Thoracic aorta (tissue), 2 donors: ENCODE measurements at places on chromosomes 3 and 15.

DNA sequence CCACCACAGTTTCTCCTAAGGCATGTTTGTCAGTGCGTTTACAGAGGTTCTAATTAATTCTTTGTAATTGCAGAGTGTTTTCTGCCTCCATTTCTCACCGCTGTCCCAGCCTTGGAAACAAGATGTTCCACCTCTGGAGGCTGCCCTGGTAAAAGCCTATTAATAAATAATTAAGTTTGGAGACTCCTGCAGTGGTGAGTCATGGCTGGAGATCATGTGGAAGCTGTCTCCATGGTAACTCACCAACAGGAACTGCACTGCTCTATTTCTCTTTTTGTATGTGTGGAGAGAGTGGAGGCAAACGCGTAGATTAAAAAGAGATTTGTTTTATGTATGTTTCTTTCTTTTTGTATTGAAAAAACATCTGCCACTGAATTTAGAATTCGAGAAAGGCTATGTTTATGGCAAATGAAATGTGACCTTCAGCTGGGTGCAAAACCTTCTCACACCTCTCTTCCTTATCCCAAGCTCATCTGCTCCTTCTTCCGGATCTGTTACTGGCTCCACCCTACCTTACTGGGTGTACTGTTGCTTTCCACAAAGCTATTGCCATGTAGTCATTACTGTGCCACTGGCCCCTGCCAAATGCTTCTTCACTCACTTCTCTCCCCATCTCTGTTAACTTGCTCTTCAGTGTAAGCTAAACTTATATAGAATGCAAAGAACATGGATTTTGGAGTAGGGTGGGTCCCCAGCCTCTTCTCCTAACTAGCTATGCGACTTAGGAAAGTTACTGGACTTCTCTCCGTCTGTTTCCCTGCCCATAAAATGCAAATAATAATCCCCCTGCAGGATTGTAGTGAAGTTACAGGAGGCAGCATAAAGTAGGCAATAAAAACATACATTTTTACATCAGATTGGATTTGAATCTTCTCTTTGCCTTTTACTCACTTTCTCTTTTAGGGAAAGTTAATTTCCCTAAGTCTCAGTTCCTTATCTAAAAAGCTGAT is 778.5 kb downstream of the NTRK3 start:
- peak; percentile 21 for DNase-seq

- no peak for DNase-seq
Observed at GRCh38 chr3:3951071-3951470, 151.8 kb downstream of the LRRN1 start.

GRCh38 chr3:8504611-8504973 is 3.0 kb downstream of the LMCD1 start:
- DNase-seq = no peak

- DNase-seq = no peak
Observed at GRCh38 chr3:11186771-11187191, 32.5 kb downstream of the HRH1 start.

DNA sequence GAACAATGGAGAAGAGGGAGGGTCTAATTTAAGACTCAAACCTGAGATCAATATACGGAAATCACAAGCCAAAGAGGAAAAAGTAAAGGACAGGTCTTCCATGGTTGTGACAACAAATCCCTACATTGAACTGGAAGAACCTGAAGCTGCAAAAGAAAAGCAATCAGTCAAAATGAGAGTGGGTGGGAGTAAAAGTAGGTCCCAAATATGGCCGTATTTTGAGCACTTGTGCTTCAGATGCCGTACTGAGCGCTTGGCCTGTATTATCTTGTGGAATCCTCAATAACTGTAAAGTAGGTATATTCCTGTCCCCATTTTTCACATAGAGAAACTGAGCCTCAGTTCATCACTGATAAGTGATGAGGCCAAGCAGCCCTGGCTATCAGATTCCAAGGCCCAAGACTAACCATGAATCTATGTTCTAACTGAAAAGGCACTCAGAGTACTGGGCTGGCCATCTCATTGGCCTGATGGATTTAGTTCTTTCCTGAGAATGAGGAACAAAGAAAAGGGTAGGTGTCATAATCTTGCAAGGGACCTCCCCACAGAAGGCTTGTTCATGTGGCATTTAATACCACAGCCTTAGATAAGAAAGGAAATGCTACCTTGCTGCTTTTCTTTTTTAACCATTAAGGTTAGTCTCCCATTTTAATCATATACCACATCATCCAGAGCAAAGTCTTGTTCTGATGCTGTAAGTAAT is 52.5 kb downstream of the LRRN1 start:
- no peak for DNase-seq

- DNase-seq = no peak
Observed at GRCh38 chr15:98217356-98217755, 256.9 kb downstream of the ARRDC4 start.

DNA sequence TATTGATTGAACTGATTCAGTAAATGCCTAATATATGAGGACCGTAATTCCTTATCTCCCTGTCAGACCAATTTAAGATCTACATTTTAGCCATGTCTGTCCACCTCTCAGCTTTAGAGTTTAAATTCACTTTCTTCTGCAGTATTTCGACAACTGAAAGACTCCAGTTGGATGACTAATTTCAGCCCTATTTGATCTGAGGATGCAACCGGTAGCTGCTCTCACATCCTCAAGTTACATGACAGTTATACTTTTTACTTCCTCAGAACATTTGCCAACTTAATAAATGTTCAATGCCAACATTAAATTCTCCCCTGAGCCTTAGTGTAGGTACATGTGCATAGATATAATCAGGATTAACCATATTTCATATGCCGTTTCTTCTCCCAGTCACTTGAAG is 2.5 kb upstream of the HHLA2 start:
- DNase-seq = no peak

DNA sequence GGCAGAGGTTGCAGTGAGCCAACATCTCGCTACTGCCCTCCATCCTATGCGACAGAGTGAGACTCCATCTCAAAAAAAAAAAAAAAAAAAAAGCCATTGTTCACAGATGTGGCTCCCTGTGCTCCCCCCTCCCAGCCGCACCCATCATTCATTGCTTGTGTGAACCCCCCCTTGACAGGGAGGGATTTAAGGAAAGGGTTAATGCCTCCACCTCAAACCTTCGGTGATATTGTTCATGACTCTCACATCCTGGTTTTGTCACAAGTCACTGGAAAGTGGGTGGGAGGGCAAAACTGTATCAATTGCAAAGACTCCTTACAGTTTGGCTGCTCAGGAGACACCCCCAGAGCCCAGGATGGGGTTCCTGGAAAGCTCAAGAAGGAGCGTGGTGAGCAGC is 7.7 kb downstream of the SLC6A6 start:
- DNase-seq = no peak

- no peak for DNase-seq
Observed at GRCh38 chr3:119225121-119225520, 15.6 kb downstream of the B4GALT4 start.

DNA sequence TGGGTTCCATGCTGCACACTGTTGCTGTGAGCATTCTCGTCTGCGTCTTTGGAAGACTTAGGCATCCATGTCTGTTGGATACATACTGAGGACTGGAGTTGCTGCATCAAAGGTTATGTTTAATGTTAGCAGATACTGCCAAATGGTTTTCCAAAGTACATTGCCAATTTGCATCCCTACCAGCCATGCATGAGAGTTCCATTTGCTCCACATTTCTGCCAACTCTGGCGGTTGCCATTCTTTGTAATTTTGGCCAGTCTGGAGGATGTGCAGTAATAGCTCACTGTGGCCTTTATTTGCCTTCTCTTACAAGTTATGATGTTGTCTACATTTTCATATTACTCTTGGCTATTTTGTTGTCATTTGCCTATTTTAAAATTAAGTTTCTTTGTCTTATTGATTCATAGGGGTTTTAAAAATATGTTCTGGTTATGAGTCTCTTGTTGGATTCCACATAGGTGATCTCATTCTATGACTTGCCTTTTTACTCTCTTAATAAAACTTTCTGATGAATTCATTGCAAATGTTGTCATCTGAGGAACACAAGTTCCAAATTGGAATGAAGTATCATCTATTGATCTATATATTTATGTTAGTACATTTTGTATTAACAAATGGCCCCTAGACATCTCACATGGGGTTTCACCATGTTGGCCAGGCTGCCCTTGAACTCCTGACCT is 42.1 kb downstream of the FBLN2 start:
- DNase-seq = no peak

DNA sequence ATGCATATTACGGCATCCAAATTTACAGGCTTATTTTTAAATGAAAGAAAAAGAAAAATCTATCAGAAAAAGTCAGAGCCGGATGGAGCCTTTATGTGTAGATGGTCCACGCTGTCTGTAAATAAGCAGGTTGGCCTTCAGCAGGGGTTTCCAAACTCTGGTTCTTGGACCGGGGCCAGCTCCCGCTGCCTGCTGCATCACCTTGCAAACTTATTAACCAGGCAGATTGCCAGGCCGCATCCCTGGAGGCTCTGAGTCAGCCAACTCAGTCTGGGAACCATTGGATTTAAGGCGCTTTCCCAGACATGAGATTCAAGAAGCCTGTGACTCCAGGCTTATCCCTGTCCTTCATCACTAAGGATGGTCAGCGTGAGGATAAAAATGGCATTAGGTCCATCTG is 212.4 kb downstream of the OPA1 start:
- no peak for DNase-seq

- no peak for DNase-seq
Observed at GRCh38 chr3:196227121-196227561, 10.8 kb downstream of the SLC51A start.

DNA sequence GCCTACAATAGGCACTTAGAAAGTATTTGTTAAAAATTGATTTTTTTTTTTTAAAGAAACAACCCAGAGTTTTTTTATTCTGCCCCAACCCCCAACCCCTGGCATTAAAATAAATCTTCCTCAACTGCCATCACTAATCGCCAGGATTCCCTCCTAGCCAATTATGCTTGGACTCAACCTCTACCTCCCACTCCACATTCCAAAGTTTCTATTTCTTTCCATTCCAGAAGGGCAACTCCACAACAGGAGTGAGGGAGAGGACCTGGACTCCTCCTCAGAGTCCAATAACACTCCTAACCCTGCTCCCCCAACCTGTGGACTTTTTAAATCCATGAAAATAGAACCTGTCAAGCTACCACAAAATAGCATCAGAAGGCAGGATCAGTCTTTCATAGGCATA is 99.4 kb downstream of the ADAMTS9 start:
- DNase-seq = no peak

GRCh38 chr15:88202231-88202630 is 54.3 kb downstream of the NTRK3 start:
- no peak for DNase-seq

- no peak for DNase-seq
Observed at GRCh38 chr15:27250223-27250622, 279.2 kb downstream of the GABRG3 start.

GRCh38 chr15:51754267-51754666 is 2.9 kb downstream of the TMOD2 start:
- no peak for DNase-seq

DNA sequence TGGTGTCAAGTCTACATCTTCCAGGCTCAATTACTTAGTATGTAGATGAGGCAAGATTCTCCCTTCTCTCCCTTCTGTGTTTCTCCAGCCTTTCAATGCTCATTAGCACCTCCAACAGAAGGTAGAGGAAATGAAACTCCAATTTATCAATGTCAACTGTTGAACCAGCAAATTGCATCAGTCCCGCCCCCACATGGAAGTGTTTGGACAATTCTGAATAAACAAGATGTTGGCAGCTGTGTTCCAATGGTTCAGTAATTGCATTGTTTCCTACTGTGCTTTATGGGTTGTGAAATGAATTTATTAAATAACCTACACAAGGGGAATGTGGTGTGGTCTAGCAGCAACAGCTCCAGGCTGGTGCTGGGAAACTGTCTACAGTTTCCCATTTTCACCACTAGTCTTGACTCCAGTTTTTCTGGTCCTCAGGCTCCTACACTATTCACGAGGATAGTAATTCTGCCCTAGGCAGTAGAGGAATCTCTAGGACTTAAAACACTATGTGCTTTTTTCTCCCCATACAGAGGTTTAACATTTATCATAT is 91.9 kb downstream of the MB21D2 start:
- no peak for DNase-seq

DNA sequence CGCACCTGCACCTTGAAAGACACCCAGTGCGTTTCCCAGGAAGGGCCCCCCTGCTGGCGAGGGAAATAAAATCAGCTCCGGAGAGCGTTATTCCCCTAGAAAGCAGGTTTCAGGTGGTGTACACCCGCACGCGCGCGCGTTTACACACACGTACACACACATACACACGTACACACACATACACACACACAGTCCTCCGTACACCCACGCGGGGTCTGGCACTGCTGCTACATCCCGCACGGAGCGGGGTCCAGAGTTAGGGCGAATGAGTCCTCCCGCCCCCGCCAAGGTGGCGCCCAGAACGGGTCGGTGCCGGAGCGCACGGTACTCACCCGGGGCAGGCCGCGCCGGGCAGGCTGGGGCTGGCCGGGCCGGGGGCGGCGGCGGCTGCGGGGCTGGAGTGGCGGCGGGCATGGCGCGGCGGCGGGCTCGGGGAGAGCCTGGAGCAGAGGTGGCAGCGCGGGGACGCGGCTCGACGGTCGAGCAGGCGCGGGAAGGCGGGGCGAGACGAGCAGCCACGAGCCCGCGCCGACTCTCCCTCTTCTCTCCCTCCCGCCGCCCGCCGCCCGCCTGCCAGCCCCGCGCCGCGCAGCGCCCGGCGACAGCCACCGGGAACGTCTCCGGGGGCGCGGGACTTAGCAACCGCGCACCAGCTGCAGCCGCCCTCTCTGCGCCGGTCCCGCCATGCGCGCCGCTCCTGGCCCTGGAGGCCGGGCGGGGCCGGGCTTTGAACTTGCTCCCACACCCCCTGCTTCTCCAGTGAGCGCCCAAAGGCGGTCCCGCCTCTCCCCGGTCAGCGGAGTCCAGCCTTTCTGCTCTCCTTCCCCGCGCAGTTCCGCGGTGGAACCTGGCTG is at the start of gene DCLK3:
Gene DCLK3, minus strand, starts transcription at position 704 of the 854 bp plus-strand sequence. Its CDS starts 290 bp downstream, at position 414.
- no peak for DNase-seq

GRCh38 chr3:46314517-46314916 is 39.4 kb upstream of the CCR2 start:
- DNase-seq = no peak

- DNase-seq = no peak
Observed at GRCh38 chr3:114899186-114899931, 247.7 kb downstream of the ZBTB20 start.

DNA sequence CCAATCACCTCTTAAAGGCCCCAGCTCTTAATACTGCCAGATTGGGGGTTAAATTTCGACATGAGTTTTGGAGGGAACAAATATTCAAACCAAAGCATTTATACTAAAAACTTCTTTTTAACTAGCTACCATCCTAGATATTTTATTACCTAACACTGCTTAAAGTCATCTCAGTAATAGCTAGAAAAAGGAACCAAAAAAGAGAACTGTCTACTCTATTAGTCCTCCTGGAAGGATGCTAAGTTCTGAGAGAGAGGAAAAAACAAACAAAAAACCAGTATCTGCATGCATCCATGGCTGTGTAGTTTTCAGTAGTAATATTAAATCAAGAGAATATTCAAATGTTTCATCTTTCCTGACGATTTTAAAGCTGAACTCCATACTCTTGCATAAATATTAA is 5.8 kb downstream of the CPOX start:
- no peak for DNase-seq

DNA sequence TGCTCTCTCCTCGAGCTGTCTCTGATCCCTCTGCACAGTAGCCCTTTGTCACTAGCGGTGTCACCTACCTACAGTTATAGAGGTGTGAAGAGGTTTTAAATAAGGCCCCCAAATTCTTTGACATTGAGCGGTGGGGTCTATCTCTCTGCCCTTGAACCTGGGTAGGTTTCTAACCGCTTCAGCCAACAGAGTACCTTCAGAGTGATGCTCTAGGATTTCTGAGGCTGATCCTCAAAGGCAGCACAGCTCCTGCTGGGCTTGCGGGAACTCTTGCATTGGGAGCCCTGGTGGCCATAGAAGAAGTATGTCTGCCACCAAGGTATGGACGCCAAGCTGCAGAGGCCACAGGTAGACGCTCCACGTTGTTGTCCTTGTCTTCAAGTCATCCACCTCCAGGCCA is 35.7 kb downstream of the ADAMTS17 start:
- no peak for DNase-seq
